ENCODE measurements at places on chromosomes 2 and 18.

GRCh38 chr2:28772351-28772750, 20.7 kb downstream of the PPP1CB start:
- DNase-seq, result no peak

- DNase-seq, result peak; percentile 49
These were observed 106.4 kb downstream of the POLR1A start for GRCh38 chr2:85999061-85999831.

DNA sequence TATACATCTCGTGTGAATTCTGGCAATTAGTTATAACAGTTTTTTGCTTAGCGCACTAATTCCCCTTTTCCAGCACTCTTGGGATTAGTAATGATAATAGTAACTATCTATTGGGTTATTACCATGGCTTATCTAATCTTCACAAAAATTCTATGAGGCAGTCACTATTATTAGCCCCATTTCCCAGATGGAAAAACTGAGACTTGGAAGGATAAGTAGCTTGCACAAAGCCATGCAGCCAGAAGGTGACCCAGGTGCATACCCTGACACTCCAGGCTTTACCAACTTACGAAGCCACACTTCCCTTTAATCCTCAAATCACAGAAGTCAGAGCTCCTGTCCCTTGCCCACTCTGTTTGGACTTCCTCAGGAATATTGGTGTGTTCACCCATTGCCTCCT, 156.8 kb downstream of the CYP26B1 start:
- no peak for DNase-seq

DNA sequence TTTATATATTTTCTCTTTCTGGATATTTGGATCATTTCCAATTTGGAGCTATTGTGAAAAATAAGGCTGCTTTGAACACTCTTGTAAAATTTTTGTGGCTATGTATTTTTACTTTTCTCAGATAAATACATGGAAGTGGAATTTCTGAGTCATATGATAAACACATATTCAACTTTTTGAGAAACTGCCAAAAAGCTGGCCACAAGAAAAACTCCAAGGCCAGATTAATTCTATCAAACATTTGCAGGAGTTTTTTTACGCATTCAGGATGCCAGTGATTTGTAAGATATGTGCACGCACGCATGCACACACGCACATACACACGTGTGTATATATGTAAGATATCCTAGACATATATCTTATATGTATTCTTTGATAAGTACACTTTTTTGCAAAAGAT, 477.5 kb upstream of the SPHKAP start:
- no peak for DNase-seq

GRCh38 chr2:216001216-216002100, 11.9 kb downstream of the MREG start:
- no peak for DNase-seq

DNA sequence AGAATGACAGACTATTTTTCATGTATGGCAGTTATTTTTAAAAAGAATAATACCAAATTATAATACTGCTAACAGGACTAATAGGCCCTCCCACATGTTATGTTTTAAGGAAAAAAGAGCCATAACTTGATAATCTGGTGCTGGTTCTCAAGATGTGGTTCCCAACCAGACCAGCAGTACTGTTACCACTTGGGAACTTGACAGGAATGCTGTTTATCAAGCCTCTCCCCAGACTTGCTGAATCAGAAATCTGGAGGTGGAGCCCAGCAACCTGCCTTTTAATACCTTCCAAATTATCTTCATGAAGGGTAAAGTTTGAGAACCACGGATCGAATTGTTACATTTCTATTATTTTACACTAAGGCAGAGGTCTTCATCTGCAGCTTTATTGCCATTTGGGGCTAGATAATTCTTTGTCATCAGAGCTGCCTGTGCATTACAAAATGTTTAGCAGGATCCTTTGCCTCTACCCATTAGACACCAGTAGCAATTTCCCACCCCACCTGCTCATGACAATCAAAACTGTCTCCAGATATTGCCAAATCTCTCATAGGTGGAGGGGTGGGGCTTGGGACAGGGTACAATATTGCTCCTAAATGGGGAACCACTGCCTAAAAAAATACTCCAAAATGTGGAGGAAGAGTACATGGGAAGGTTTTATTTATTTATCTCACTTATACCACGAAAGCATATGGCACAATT, 629.6 kb downstream of the ARHGAP15 start:
- no peak for DNase-seq

DNA sequence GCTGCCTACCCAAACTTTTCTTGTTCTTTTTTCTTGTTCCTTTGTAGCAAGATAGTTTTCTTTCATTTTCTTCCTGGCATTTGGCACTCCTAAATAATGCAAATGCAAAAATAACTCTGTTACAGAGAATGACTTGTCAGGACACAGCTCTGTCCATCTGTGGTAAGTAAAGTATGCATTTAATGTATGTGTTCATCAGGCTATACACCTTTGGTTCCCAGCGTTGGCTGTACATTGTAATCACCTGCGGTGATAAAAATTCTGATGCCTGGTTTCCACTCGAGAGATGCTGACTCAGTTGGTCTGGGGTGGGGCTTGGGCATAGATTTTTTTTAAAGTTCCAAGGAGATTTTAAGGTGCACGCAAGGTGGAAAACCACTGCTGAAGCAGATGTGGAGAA, at the start of gene SERPINB13:
SERPINB13 (plus strand) TSS at position 378 of the 400 bp plus-strand sequence. CDS start 1,325 bp downstream, outside the sequence.
- no peak for DNase-seq

GRCh38 chr2:212451786-212452231, 86.8 kb downstream of the ERBB4 start:
- no peak for DNase-seq

GRCh38 chr2:196331851-196332250, 160.5 kb upstream of the STK17B start:
- DNase-seq, result peak; percentile 49

DNA sequence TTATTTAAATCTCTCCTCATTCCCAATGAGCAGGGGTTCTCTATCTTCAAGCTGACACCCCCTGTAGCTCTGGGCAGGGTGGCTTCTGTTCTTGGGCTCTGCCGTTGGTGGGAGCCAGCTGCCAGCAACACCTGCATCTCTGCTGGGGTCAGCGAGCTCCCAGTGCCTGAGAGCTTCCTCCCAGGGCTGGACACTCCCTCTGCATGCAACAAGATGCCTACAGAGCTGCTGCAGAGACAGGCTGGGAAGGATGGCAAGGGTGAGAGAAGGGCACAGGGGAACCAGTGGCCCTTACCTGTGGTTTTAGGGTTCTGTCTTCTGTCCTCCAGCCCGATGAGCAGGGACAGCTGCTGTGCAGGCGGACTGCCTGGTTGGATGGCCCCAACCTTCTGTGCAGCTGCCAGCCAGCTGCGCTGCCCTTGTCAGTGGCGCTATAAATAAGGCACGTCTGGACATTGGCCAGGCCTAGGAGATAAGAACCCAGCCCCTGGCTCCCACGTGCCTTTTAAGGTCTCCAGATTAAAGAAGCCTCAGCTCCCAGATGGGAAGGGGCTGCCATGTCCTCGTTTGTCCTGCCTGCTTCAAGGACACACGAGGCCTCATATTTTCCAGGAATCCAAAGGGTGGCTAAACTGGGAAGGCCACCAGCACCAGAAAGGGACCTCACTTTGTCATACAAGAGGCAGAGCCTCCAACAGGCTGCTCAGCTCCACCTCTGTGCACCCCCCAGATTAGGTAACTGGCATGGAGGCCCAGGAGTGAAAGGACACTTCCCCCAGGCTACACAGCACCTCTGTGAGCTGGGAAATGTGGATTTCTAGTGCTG, 39.5 kb upstream of the FHL2 start:
- no peak for DNase-seq

DNA sequence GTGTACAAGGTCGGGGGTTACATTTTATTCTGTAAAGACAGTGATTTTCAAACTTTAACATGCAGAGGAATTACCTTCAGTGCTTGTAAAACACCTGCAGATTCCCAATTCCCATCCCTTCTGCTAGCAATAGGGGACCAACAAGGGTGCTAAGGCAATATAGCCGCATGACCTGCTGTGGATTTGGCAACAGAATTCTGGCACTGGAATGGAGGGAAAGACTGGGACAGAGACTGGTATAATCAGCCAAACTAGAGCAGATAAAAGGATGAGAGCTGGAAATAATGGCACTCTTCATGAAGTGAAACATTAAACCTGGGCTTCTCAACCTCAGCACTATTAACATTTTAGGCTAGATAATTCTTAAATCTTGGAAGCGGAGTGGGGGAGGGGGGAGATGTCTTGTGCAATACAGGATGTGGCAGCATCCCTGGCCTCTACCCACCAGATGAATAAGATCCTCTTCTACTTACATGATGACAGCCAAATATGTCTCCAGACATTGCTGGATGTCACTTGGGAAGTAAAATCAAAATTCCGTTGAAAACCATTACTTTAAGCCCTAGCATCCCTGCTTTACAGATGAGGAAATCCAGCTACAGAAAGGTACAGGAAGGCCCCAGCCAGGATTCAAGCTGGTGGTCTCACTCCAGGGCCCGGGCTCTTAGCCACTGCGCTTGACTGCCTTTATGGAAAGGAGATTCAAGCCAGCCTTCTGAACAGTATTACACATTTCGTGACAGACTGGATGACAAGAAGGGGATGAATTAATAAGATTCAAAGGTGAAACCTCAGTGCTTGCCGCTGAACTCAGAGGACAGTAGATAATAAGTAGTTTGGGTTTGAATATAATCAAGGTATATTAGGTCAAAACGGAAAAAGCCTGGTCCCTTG, 1.7 kb downstream of the EVA1A start:
- no peak for DNase-seq

- DNase-seq, result no peak
These were observed 2.0 kb downstream of the SP9 start for GRCh38 chr2:174336501-174337336.

GRCh38 chr2:143075711-143076110, 53.5 kb upstream of the ARHGAP15 start:
- DNase-seq, result no peak

GRCh38 chr18:37161491-37161890, 332.6 kb downstream of the KIAA1328 start:
- no peak for DNase-seq

GRCh38 chr18:58605027-58606020, 23.6 kb downstream of the ALPK2 start:
- DNase-seq, result peak; percentile 56

GRCh38 chr18:21474621-21475020, 125.9 kb downstream of the ESCO1 start:
- no peak for DNase-seq

GRCh38 chr2:132943829-132944228, 273.8 kb upstream of the LYPD1 start:
- DNase-seq, result no peak

DNA sequence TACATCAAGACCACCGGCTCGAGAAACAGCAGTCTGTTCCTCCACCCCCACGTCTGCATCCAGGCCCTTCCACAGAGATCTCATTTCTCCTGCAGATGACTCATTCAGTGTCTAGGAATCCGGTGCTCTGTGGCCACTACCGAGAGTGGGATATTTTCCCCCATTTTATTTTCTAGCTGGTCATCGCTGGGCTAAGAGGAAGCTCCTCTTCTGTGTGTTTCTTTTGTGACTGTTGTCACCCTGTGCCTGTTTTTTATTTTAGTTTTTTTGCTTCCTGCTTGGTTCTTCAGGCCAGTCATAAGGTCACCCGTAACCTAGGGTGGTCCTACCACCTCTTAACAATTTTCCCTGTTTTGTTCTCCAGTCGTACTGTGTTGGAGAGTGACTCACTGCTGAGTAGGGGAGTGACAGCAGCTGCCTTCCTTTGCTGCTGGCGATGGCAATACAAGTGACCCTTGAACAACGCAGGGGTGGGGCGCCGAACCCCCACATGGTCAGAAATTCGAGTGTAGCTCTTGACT, 6.7 kb downstream of the RAMP1 start:
- no peak for DNase-seq

DNA sequence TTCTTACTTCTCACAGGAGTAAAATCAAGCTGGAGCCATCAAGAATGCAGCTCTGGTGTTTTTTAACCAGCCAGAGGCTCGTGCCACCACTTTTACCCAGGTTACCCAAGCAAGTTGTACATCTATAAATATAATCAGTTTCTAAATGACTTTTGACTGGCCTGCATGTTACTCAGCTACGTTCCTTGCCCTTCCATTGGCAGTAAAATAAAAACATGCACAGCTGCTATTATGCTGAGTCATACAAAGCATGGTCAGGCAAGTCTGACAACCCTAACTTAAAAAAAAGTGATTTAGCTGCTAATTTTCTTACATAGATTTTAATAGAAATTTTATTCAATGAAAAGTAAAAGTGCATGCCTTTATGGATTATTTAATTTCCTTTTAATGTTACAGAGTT, 111.7 kb upstream of the CSRNP3 start:
- DNase-seq, result no peak

- DNase-seq, result no peak
These were observed 81.7 kb downstream of the NABP1 start for GRCh38 chr2:191759680-191760079.

GRCh38 chr2:23460228-23460627, 75.2 kb downstream of the KLHL29 start:
- DNase-seq, result no peak

GRCh38 chr2:239647052-239647819, 246.4 kb upstream of the HDAC4 start:
- DNase-seq, result peak; percentile 53

DNA sequence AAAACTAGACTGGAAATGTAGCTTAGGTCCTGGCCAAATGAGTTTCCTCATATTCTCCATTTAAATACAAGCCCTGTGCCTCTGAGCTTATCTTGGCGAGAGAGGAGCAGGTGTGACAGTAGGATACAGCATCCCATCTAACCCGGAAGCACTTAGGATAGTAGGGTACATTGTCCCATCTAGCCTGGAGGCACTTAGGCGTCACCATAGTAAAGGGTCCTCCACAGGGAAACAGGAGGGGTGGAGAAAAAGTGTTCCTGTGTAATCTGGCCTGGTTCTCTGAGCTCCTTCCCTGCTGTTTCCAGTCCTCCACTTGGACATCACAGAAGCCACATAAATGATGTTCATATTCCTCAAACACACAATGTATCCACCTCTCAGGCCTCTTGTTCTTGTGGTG, 301.4 kb downstream of the GALR1 start:
- DNase-seq, result no peak

GRCh38 chr2:197445746-197446145, 7.6 kb upstream of the COQ10B start:
- no peak for DNase-seq

DNA sequence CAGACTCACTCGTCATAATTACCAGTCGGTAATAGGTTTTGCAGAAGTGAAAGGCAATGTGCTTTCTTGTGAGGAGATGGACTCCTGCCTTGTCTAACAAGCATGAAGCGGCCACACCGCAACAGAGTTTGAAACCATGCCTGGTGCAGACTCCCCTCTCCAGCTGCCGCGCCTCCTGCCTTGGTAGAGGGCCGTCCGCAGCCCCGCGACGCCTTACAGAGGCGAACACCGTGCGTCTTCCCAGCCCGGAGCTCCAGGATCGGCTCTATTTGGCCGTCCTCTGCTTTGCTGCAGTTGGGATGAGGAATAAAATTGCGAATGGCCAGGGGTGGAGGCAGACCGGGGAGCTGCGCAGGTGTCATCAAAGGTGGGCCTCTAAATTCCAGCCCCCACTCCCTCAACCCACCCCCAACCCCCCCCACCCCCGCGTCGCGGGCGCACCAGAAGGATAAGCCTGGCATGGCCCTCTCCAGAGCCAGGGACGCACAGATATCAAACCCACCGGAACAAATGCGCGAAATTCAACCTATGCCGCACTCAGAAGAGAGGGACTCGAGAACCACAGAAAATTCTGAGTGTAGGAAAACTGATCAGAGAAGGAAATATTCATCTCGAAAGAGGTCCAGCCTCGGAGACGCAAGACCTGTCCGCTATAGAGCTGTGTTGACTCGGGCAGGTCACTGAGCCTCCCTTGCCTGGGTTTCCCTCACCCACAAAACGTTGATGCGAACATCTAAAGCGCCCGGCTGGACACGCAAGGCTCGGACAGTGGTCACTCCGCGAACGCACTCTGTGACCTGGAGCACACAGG, 1.1 kb downstream of the TRABD2A start:
- no peak for DNase-seq

Measured in CD14-positive monocyte (primary cell).